CD4-positive, alpha-beta T cell treated with Interleukin-17A for 4 hours (primary cell): ENCODE measurements at places on chromosomes 2 and 18.

GRCh38 chr18:13051950-13052349, 60.8 kb downstream of the CEP192 start:
- DNase-seq, result peak; percentile 13

DNA sequence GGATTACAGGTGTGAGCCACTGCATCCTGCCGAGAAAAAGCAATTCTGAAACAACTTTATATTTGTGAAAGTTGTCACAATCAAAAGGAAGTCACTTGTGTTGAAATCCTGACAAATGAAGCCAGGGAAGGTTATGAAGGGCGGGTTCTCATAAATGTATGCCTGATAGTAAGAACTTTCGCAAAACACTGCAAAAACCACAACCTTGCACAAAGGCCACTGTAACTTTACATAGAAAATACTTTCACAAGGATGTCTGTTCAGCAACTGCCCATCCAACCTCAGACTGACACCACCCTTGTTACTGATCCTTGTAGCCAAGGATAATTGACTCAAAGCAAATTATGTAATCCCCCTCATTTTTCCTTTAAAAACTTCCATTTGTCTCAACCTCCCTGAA, 90.6 kb downstream of the SLC4A3 start:
- no peak for DNase-seq

DNA sequence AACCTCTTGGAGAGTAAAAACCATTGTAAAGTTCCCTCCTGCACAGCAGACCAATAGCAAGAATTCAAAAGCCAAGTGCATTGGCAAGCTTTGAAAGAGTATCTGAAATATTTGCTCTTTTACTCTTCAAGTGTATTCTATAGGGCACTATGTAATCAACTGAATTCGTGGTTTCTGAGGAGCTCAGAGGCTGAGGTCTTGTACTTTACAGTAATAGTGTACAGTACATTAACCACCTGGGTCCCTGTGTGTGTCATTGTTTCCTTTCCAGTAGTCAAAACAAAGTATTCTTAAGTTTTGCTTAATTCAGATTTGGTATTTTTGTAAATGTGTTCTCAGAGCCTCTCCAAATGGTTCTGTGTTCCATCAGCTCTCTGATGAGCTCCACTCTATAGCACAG, 769.7 kb downstream of the LRRTM4 start:
- no peak for DNase-seq

DNA sequence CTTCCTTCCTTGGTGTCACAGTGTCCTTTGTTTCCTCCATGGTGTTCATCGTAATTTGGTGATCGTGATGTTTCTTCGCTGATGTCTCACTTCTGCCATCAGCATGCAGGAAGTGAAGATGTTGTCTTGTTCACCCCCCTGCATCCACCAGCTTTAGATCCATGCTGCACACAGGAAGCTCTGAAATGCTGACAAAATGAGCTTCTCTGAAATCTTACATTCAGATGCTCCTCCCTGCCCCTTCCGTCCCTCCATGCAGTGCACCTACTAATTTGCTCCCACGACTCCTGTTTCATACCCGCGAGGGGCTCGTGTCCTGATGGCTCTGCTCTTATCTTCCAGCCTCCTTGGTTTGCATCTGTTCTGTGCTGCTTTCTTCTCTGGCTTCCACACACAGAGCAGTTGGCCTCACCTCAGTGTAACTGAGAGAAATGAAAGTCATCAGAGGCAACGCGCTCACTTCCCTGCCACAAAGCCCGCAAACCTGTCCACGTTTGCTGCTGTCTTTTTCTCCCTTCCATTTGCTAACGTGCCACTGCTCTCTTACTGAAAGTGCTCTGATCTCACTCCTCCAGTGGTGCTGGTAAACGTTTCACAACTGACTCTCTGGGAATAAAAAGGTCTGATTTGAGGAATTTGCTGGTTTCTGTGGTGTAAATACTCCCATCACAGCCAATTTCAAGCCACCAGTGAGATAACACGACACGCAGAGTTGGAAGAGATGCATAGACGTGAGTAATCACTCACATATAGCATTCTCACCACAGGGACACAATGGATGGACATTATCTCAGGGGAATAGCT, 41.0 kb upstream of the MGAT4A start:
- peak; percentile 76 for DNase-seq

DNA sequence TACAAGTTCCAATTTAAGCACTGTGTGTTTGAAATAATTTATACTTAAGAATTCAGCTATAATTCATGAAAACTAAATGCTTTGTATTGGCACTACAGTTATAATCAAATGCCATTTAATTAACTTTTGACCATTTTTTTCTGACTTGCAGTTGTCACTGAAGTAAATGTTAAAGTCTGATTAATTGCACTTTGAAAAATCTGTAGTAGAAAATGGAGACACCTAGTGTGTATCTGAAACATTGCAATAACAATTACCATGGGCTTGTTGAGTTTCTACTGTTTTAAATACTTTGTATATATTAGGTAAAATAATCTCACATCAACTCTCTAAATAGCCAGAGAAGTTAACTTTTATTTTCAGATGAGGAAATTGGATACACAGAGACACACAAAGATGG, 458.6 kb upstream of the FSIP2 start:
- no peak for DNase-seq

DNA sequence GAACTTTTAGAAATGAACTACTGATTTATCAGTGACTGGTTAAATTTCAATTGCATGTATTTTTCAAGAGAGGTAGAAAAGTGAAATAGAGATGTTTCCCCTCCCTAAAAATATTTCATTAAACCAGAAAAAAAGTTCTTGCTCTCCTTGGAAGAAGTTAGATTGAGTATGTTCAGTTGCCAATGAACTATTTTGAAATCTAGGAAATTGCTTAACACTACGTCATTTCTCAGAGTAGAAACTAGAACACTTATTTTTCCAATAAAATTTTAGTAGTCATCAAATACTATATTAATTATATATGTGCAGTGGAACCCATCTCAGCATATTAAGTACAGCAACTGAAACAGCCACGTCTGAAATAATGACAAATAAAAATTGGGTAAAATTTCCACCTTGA, 51.8 kb upstream of the STAT1 start:
- no peak for DNase-seq

DNA sequence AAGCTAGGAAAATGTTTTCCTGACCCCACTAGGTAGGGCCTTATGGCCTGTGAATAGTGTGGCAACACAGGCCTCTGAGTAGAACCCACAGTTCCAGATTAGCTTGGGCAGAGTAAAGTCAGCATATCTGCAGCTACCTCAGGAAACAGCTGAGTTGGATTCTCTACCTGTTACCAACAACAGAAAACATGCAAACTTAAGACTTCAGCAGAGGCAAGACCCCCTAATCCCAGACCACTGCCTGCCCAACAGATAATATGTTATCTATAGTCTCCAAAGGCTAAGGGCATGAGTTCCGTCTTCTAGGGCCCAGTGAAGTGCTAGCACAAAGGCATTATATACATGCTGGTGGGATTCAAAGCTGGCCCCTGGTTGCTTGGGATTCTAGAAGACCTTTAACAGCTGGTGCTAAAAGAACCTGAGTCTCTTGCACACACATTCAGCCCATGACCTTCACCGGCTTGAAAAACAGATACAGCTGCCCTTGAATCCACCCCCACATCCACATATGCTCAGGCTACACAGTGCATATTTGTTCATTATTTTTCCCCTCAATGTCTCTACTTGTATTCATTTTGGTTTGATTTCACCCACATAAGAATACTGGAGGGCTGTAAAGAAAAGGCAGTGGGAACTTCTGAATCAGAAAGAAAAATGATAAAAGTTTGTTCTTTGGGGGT, 13.5 kb upstream of the UBXN4 start:
- DNase-seq, result no peak

DNA sequence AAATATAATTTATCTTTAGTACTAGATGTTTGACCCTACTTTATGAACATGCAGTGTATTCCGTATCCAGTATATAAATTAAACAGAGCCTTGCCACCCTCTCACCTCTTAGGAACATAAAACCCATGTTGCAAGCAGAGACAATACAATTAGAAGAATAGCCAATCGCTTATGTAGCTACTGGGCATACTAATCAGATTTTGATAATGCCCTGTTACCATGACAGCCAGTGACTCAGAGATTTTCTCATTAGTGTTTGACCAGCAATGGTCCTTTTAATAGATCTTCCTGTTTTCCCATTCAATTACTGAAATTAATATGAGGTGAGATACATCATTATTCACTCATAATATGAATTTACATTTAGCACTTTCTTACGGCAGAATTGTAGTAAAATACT, 547.3 kb upstream of the VWC2L start:
- DNase-seq, result no peak

- DNase-seq, result no peak
Measured at GRCh38 chr2:69111076-69111475, 98.1 kb downstream of the ANTXR1 start.

DNA sequence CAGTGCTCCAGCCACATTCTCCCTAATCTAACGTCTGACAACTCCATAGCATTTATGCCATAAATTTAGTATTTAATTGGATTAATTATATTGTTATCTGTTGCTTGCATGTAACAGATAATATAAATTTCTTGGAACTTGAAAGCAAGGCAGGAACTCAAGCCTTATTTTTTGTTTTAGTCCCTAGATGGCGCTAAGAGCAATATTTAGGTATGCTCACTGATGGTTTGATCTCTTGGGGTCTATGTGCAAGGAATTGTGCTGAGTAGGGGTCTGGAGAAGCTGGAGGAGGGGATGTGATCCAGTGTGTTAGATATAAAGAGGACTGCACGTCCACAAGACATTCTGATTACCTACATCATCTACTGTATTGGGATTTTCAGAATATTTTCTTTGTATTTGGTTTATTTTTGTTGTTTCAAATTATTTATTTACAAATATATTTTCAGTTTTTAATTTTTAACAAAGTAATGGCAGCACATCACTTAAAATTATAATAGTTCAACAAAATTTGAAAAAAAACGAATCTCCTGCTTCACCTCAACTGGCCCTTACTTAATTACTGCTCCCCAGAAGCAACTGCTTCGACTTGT, 32.8 kb downstream of the KATNAL2 start:
- DNase-seq, result no peak

- no peak for DNase-seq
Measured at GRCh38 chr2:195805283-195805976, 148.4 kb downstream of the SLC39A10 start.

GRCh38 chr2:54386585-54386984, 69.5 kb upstream of the SPTBN1 start:
- DNase-seq, result no peak

- no peak for DNase-seq
Measured at GRCh38 chr18:23825496-23825895, 136.2 kb downstream of the LAMA3 start.

GRCh38 chr2:152155209-152155608, 20.4 kb downstream of the STAM2 start:
- no peak for DNase-seq

GRCh38 chr2:116435648-116436047, 1378.8 kb upstream of the DDX18 start:
- DNase-seq, result no peak

DNA sequence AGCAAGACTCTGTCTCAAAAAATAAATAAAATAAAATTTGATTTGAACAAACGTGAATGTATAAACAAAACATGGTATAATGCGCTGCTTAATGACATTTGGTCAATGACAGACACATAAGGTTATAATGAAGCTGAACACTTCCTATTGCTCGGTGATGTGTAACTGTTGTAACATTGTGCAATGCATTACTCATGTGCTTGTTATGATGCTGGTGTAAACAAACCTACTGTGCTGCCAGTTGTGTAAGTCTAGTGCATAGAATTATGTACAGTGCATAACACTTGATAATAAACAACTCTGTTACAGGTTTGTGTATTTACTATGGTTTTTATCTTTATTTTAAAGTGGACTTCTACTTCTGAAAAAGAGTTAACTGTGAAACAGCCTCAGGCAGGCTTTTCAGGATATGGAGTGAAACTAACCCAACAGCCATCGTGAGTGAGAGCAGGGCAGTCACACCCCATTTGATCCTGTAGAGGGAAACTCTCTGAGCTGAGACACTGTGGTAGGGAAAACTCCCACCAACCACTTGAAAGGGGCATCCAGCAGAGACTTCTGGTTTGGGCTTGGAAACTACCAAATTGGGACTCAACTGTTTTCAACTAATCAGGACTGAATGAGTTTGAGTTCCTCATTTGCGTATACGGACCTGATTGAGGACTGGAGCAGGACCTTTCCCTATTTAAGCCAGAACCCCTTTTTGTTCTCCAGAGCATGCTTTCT, 8.7 kb upstream of the RPRD1A start:
- no peak for DNase-seq

- no peak for DNase-seq
Measured at GRCh38 chr18:41700416-41700815, 254.6 kb upstream of the PIK3C3 start.

- no peak for DNase-seq
Measured at GRCh38 chr2:141766225-141766624, 364.6 kb downstream of the LRP1B start.

DNA sequence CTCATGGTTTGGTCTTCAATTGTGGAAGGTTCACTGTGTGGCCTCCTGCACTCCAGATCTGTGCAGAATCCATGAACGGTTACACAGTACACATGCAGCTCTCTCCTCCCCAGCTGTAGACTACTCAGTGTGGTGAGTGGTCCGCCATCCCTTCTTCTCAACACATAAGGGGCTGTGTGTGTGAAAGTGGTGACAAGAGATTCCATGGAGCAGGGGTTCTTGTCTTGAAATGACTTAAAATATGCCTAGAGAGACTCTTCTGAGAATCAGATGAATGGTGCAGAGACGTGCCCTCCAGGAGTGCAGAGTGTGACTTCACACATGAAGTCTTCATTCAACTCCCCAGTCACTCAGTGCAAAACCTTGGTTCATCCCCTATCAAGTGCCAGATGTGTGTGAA, 151.0 kb upstream of the COPS8 start:
- no peak for DNase-seq

DNA sequence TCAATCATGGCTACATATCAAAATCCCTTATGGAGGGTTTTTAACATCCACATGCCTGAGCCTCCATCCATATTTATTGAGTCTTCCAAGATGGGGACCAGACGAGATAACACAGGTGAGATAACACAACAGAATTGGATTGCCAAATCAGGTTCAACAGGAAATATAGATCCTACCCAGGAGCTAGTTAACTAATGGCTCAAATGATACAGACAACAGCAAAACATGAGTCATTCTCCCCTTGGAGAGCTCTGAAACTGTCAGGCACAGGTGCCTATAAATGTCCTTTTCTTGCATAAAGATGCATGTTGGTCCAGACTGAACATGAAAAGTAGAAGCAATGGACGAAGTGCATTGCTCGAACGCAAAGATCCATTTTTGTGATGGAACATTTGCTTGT, 202.2 kb downstream of the CDH20 start:
- no peak for DNase-seq
